Cortex of kidney (tissue), 1 donor: ENCODE measurements at places on chromosomes 6 and 20.

DNA sequence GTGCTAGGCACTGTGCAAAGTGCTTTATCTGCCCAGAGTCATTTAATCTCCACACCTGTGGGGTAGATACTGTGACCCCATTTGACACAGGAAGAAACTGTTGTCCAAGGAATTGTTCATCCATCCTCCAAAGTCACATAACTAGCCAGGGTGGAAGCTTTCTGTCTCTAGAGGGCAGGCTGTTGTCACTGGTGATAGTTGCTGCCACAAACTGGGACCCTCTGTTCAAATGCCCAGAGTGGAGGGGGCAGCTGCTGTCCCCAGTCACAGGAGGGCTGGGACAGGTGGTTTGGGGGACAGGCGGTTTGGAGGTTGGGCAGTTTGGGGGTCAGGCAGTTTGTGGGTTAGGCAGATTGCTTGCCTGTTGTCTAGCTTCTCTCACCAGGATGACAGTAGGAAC lies 16.1 kb upstream of the TMEM242 start:
- DNase-seq: no peak

- DNase-seq: no peak
These were observed 63.7 kb upstream of the SHLD1 start for GRCh38 chr20:5686384-5687105.

DNA sequence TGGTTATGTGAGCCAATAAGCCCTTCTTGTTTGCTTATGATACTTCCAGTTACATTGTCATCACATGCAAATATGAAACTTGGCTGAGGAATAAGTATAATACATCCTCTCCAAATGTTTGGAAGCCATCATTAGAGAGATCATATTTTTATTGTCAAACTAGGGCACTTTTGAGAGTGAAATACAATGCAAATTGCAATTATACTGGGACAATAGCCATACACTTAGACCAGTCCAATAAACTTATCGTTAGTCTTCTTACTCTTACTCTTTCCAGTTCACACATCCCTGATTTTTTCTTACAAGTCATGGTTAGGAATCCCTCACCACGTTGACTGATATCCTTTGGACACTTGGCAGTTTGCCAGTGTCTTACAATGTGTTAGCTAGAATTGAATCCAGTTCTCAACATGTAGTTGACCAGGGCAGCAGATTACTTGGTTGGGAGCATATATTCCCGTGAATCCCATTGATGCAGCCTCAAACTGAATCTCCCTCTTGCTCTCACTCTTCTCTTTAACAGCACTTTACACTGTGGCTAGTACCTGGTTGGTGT lies 519.7 kb upstream of the ID4 start:
- DNase-seq: no peak

DNA sequence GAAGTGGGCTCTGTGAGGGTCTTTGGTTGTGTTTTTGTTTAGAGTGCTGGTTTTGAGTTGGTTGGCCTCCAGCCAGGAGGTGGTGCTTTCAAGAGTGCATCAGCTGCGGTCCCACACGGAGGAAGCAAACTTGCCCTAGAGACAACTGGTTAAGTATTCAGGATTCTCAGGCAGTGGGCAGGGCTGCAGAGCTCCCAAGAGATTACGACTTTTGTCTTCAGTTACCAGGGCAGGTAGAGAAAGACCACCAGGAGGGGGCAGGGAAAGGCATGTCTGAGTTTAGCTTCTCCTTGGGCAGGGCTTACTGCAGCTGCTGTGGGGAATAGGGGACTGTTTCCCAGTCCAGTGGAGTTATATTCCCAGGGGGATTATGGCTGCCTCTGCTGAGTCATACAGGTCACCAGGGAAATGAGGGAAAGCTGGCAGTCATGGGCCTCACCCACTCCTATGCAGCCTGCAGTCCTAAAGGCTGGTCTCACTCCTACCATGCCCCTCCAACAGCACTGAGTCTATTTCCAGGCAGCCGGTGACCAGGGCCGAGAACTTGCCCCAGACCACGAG lies 64.3 kb downstream of the TTI1 start:
- no peak for DNase-seq

DNA sequence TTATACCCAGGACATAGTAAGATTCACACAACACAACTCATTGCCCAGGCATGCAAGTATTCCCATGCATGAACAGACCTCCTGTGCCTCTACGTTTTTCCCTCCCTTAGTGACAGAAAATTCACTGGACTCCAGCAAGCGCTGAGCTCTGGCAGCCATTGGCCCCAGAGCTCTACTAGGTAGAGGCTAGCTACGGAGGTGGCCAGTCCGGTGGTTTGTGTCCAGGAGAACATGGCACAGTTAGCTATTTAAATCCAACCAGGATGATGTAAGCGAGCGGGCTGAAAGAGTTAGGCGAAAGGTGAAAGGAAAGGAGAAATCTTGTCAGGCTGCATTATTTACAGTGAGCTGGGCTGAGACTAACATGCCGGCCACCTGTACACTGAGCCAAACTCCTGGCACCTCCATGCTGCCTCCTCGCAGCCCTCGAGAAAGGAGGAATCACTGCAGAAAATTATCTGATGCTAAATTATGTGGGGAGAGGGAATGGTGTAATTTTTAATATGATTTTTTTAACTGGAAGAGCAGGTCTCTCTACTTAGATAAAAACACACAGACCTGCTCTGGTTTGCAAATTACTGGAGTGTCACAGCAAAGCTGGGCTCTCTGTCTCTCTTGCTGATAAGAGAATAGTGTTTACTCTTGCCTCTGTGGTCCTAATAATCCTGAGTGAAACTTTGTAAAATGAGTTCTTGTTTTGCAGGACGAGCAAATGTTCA lies 50.1 kb upstream of the ARMC2 start:
- no peak for DNase-seq

DNA sequence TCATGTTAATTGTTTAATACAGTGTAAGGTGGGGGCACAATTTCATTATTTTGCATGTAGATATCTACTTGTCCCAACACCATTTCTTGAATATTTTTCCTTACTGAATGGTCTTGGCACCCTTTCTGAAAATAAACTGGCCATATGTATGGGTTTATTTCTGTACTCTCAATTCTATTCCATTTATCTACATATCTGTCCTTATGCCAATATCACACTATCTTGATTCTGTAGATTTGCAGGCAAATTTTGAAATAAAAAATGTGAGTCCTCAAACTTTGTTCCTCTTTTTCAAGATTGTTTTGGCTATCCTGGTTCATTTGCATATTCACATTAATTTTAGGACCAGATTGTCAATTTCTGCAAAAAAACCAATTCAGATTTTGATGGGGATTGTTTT lies 34.8 kb downstream of the SCGN start:
- DNase-seq: no peak

DNA sequence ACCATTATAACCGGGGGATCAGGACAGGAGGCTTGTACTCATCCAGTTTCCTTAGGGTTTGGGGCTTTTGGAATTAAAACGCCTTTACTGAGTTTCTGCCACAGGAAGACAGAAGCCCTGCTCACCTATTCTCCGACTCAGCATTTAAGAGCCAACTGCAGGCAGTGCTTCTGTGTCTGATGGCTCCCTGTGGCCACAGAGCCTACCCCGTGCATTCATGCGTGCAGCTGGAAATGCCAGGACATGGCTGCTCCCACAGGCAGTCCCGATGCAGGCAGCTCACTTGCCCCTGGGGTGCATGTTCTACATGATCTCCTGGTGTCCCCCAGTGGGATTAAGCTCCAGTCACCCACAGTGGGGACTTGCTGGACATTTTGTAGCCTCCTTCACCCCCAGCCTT lies 22.2 kb downstream of the ZNF831 start:
- no peak for DNase-seq

DNA sequence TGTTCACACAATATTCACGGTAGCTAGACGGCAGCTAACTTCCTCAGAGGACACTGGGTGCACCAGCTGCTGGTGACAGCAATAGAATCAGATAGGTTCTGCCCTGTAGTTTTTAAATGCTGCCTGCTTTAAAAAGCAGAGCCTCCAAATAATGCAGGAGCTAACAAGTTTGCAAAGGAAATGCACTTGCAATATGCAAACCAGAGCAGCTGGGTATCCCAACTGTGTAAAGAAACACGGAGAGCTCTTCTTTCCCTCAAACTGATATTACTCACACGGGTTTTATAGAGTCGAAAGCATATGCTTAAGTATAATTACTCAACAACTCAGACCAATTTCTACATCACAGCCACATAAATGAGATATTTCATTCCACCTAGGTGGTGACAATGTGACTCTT lies 432.7 kb downstream of the TFAP2A start:
- no peak for DNase-seq

DNA sequence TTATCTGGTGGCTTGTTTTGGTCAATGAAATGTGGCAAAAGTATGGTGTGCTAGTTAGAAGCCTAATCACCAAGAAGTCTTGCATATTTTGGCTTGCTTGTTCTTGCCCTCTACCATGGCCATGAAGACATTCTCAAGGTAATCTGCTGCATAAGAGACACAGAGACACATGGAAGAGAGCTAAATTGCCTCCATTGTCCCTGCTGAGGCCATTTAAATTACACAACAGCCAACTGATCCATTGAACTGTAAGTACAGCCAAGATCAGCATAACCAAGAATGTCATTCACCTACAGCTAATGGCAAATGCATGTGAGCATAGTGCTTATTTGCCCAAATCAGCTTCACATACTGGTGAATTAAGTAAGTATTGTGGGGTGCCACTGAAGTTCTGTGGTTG lies 603.8 kb downstream of the FRK start:
- no peak for DNase-seq

DNA sequence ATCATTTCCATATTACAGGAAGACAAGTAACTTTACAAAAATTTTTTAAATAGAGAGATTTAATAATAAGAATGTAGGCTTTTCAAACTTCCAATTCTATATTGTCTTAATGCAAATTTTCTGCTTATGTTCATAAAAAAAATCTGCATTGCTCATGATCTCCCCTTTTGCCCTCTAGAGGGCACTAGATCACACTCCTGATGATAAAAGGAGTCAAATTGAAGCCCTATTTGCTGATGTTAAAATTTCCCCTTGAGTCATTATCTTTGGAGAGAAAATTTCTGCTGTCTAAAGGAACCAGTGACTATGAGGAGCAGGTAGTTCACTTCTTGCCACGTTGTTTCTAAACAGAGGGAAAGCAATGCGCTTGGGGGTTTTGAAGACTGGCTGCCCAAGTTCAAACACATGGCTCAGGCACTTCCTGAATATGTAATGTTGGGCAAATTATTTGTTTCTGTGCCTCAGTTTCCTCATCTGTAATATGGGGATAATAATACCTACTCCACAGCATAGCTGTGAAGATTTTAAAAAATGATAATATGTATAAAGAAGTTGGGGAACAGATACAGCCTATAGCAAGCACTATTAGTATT lies 874.2 kb downstream of the TFAP2A start:
- no peak for DNase-seq

DNA sequence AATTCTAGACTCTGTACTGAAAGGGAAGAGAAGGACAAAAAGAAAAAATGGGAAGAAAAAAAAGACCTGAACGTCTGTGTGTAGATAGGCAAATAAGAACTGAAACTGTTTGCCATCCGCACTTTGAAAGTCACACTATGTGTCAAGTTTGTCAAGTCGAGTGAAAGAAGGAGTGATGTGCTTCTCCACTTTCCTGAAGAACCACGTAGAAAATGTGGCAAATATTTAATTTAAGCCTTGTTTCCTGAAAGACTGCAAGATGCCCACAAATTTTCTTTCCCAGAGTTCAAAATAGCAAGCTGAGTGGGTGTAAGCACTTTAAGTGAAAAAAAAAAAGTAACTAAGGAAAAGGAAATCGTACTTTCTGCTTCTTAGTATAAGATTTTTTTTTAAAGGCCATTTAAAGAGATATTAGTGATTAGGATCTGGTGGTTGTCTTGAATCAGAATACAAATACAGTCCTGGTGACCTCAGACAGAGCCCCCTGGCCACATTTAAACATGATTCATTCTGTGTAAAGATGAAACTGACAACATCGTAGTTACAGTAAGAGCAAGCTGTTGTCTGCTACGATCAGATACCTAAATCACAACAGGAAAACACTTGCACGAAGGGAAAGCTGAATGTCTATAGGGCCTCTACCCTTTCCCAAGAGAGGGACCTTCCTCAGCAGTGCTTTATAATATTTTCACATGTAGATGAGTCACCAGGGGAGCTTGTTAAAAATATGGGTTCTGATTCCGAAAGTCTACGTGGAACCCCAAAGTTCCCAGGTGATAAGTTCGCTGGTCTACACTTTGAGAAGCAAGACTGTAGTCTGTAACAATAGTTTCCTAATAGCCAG lies 102.3 kb downstream of the HIVEP2 start:
- no peak for DNase-seq

DNA sequence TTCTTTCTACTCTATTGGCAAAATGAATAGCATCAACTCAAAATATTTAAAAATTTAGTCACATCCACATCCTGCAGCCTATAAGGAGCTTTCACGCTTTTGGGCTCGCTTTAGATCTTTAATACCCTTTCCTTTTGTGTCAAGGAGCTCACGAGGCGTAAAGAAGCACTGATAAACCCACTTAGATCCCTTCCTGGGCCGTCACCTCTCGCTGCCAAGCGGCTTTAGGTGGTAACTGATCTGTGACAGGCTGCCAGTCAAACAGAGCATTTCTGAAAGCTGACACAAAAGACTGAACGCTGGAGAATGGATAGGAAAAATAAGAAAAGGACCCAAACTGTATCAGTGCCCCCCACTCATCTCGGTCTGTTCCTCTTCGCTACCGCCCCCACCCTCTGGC lies 385.7 kb upstream of the MMS22L start:
- DNase-seq: no peak

GRCh38 chr20:36091561-36092397 lies 62.8 kb upstream of the EPB41L1 start:
- DNase-seq: no peak

DNA sequence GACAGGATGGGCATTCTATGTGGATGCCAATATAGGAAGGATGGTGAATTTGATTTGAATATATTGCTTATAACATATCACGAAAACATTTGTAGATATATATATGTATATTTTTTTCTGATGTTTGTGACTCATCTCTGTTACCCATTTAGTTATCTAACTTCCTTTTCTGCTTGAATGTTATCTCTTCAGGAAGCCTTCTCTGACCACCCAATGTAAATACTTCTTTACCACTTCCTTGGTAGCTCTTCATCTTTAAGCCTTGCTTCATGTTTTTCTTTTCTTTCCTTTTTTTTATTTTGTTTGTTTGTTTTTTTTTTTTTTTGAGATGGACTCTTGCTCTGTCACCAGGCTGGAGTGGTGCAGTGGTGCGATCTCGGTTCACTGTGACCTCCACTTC lies 260.5 kb upstream of the EPHA7 start:
- DNase-seq: no peak
